ENCODE measurements at places on chromosomes 7 and 10.

GRCh38 chr10:68636335-68636734 lies 76.2 kb downstream of the TET1 start:
- no peak for DNase-seq

DNA sequence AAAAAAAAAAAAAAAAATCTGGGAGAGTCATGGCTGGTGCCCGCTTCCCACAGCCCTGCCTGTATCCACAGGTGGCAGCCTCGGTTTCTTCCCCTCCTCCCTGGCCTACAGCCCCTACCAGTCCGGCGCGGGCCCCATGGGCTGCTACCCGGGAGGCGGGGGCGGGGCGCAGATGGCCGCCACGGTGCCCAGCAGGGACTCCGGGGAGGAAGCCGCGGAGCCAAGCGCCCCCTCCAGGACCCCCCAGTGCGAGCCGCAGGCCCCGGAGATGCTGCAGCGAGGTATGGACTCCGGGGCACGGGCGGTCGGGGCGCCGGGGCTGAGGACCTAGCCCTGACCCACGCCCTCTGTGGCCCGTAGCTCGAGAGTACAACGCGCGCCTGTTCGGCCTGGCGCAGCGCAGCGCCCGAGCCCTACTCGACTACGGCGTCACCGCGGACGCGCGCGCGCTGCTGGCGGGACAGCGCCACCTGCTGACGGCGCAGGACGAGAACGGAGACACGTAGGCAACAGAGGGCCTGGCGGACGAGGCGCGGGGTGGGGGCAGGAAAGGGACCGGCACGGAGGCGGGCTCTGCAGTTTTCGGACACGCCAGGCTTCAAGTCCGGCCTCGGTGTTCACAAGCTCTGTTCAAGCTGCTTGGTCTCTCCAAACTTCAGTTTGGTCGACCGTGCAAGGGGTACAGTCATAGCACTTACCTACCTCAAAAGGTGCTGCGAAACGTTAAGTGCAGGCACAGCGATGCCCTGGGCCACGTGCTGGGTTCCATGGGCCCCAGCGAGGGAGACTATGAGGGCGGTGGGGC lies 3.9 kb downstream of the NFKB2 start:
- peak; percentile 88 for DNase-seq

DNA sequence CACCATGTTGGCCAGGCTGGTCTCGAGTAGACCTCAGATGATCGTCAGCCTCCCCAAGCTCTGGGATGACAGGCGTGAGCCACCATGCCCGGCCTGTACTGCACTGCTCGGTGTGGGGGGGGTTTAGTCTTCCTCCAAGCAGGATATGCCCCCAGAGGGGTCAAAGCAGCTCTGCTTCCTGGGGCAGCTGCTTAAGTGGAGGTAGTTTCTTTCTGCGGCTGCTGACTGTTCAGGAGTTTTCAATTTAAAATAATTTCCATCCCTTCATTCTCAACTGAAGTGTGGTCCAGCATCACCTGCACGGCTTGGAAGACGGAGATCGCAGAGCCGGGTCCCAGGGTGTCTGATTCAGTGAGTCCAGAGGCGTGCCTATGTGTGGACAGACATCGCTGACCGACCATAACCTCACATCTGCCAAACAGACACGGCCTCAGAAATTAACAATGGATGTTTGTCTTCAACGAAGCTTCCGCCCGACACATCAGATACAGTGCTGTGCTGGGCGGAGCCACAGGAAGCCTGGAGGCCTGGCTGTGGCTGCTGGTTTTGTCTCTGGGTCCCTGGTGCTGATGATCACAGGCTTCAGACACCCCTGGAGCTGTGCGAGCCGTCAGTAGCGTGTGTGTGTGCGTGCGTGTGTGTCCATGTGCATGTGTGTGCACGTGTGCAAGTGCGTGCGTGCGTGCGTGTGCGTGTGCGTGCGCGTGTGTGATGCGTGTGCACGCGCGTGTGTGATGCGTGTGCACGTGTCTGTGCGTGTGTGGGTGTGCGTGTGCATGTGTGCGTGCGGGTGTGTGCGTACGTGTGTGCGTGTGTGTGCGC lies 226.5 kb upstream of the PITRM1 start:
- DNase-seq, result no peak

GRCh38 chr7:138449580-138449979 lies 10.5 kb upstream of the TRIM24 start:
- DNase-seq, result peak; percentile 18

GRCh38 chr10:130774871-130775270 lies 536.6 kb downstream of the TCERG1L start:
- no peak for DNase-seq

DNA sequence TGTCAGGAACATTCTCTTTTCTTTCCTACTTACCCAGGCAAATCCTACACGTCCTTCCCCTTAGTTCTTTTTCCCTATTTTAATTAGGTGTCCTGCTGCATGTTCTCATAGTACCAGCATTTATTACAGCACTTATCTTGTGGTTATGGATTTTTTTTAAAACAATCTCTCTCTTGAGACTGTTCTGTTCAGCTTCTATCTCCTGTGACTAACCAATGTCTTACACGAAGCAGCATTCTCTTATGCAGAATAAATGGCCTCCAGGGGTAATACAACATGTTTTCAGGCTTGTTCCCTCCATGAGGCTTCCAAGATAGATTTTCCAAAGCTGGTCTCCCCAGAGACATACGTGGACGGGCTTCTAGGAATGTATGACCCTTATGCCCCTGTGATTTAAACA lies 1096.1 kb upstream of the CELF2 start:
- DNase-seq, result no peak

GRCh38 chr10:7787150-7787856 lies 490 bp downstream of the KIN start:
- no peak for DNase-seq

- no peak for DNase-seq
Observed at GRCh38 chr10:101612086-101612485, 24.0 kb downstream of the DPCD start.

DNA sequence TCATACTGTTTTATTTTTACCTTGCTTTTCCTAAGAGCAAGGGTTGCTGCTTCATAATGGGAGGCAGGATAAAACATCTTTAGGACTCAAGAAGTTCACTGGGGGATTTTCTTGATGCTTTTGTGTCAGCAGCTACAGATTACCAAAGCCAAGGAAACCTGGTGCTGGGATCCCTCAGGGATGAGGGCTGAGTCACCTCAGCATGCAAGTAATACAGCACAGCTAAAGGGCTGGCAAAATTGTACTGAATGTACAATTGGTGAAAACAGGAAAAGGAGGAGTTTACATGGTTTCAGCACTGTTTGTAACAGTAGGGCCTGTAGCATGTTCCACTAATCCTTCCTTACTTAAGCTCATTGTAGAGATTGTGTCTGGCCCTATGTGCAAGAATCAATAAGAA lies 1056.8 kb downstream of the SORCS1 start:
- DNase-seq, result no peak

GRCh38 chr10:79189853-79190435 lies 121.2 kb downstream of the ZMIZ1 start:
- DNase-seq, result no peak

GRCh38 chr7:71184609-71185008 lies 52.7 kb downstream of the GALNT17 start:
- no peak for DNase-seq

DNA sequence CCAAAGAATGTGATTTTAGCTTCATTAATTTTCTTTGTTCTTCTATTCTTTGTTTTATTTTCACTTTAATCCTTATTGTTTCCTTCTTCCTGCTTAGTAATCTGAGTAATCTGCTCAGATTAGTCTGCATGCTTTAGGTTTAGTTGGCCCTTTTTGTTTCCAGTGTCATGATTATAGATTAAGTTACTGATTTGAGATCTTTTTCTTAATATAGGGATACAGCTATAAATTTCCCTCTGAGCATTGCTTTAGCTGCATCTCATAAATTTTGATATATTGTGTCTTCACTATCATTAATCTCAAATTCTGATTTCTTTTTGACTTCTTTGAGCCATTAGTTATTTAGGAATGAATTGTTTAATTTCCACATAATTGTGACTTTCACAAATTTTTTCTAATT lies 6.2 kb downstream of the NET1 start:
- no peak for DNase-seq

DNA sequence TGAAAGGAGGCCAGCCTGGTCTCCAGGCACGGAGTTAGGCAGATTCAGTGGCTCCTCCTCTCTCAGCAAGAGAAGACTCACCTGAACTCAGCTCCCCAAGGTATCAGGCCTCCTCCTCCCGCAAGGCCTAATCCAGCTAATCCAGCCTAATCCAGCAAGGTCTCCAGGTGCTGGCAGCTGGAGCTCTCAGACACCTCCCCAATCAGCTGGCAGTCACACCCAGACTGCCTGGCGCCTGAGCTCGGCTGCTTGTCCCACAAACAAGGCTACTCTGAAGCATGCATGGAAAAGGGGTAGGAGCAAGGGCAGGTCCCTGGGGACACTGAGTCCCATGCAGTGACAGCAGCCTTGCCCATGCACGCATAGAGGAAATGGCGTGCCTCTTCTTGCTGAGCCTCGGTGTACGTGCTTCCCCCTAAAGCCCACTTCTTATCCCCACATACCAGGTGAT lies 3.3 kb upstream of the OPN4 start:
- DNase-seq, result no peak

- DNase-seq, result no peak
Observed at GRCh38 chr7:82250598-82250997, 193.0 kb downstream of the CACNA2D1 start.

DNA sequence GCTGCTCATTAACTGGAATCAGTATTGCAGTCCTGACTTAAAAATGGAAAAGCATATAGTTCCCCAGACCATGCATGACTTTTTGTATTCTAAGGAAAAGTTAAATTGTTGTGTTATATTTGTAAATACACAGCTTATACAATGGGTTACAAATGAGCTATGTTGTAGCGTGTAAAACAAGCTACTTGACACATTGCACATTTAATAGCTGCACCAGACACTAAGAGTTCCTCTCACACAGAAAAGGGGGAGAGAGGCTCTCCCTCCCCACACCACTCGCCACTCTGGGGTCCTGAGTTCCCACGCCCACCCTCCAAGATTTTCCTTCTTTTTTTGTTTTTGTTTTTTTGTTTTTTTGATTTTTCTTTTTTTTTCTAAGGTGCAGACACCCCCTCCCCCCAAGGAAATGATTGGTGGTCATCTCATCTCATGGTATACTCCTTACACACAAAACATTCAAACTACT lies 6.3 kb downstream of the KLF6 start:
- no peak for DNase-seq

DNA sequence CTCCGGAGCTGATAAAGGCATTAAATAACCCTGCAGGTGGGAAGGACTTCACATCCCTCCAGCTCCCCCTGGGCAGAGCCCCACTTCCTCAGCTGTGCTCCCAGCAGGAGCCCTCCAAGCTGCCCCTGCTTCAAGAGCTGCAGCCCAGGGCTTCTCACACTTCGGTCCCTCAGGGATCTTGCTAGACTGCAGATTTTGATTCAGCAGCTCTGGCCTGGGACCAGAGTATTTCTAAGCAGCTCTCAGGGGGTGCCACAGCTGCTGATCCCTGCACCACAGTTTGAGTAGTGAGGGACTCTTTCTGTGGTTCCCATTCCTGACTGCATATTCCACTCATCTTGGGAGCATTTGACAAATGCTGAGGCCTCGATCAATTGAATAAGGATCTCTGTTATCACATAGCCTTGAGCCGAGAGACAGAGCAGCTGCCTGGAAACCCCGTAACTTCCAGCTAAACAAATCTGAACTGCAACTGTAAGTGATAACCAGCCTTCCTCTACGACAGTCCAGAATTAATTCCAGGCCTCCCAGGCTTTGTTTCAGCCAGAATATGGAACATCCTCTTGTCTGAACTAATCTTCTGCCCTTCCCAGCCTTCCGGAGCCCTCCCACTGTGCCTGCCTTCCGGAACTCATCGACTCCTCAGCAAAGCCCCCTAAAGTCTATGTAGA lies 161.4 kb downstream of the CCDC3 start:
- DNase-seq, result no peak

DNA sequence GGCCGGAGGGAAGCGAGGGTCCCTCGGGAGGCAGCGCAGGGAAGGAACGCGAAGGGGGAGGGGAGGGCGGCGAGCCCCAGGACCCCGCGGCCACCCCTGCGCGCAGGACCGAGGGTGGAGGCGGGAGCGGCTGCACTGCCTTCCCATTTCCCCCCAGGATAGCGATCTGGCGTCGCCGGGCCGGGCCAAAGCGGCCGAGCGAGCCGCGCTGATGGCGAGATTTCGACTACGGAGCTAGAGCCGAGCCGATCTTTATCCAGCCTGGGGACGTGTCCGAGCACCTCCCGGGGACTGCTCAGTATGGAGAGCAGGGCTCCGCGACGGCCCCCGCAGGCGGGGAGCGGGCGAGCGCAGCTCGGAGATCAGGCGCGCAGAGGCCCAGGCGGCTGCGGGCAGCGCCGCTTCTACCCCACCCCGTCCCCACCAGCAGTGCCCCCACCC lies 590 bp upstream of the CRTAC1 start:
- DNase-seq, result no peak

DNA sequence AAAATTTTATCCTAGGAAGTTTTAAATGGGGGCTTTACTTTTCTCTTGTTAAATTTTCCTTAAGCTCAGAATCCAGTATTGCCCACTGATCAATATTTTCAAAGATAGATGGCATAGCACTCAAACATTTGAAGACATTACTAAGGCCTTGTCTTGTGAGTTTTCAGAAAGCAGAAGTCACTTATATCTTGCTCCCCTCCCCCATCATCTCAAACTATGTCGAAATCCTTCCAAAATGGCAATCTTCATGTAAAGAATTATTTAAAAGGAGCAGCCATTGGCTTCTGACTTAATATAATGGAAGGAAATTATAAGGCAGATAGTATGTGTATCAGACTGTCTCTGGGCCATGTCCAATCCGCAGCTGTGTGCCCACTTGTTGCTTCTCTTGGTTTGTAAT lies 553.5 kb upstream of the C7orf33 start:
- no peak for DNase-seq

GRCh38 chr10:114715171-114715670 lies 57.1 kb upstream of the ABLIM1 start:
- DNase-seq, result no peak

DNA sequence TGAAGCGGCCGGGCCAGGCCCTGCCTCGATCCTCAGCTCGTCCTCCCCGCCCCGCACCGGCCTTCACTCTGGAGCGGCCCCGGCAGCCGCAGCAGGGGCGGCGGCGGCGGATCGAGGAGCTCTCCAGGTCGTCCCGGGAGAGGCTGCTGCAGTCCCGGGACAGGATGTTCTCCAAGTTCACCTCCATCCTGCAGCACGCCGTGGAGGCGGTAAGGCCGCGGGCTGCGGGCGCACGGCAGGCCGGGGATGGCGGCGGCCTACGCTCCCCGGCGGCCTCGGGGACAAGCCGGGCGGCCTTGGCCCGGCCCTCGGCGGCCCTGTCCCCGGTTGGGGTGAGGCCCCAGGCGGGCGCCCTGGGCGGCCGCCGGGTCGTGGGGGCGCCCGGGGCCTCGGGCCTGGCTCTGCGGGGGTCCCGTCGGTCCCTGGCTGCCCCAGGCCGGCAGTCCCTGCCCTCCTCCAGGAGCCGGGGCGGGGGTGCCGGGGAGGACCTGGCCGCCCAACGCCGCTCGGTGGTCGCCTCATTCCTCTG lies 399 bp downstream of the FHIP2A start:
- peak; percentile 43 for DNase-seq

DNA sequence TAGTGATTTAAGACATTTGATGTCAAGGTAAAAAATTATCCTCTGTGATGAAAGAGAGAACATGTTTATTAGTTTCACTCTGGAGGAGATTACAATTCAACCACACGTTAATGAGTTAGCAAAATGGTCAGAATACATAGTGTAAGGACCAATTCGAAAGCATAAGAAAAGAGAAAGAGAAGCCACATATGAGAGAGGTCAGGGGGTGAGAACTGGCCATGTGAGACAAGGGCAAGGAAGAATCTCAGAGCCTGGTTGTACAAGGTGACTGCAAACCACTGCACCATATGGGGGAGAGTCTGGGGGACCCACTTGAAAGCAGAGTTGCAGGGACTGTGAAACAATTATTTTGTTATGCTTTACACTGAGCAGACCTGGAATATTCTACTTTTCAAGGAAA lies 27.7 kb upstream of the BET1 start:
- DNase-seq, result no peak

GRCh38 chr7:73870041-73870492 lies 9.1 kb downstream of the TMEM270 start:
- DNase-seq, result no peak
